ENCODE measurements at places on chromosomes 1 and 21.

- no peak for DNase-seq
These were observed 54.6 kb upstream of the BTG3 start for GRCh38 chr21:17667256-17667655.

GRCh38 chr1:169886422-169886821 is 7.3 kb downstream of the SCYL3 start:
- no peak for DNase-seq

DNA sequence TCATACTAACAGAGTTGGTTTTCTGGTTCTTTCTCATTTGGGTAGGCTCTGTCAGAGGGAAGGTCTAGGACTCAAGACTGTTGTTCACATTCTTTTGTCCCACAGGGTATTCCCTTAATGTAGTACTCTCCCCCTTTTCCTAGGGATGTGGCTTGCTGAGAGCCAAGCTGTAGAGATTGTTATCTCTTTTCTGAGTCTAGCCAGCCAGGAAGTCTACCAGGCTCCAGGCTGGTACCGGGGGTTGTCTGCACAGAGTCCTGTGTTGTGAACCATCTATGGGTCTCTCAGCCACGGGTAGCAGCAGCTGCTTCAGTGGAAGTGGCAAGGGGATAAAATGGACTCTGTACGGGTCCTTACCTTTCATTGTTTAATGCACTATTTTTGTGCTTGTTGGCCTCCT is 226.4 kb downstream of the LBR start:
- DNase-seq, result no peak

DNA sequence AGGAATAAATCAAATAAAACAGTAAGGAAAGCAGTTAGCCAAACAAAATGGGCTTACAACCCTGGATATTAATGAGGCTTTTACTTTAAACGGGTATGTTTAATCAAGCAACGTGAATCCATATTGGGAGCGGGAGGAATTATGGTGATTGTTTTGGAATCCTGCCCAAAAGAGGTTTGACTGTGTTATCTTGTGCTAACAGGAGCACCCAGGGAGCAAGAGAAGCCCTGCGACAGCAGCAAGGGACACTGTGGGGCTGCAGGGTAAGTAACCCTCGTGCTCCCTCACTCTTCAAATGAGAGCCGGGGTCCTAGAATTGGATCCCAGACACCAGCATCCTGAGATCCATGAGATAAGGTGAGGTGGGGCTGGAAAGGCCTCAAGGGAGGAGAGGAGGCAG is 72.6 kb upstream of the PGBD5 start:
- no peak for DNase-seq

DNA sequence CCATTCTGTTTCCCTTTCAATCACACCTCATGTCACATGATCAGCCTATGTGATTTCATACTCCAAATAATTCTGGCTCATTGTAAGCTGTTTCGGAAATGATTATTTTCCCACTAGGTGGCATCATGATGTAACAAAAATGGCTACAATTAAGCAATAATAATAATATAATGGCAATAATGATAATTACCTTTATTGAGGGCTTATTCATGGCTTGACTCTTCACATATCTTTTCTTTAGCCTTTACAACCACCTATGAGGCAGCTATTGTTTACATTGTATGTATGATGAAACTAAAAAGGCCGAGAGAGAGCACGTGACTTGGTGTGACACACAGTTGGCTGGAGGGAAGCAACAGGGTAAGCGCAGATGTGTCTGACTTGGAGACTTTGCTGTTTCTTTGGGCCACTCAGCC is 12.5 kb upstream of the KPRP start:
- DNase-seq, result no peak

DNA sequence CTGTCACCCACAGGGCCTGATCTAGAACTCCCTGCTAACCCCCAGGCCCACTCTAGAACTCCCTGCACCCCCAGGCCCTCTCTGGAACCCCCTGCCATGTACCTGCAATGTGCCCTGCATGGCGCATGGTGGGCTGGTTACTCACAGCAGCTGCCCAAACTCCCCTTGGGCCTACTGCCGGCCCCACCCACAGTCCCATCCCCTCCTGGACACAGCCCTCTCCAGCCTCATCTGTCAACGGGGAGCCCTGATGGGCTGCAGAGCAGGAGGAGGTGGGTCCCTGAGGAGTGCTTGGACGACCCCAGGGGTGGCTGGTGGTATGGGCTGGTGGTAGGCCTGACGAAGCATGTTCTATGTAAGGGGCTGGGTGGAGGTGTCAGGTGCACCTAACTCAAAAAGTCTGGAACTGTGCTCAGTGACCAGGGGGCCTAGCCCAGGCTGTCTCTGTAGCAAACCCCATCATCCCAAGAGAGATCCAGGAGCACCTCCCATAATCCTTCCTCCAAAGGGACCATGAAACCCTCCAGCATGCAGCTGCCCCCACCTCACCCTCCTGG is 19.0 kb upstream of the PRSS38 start:
- DNase-seq, result no peak

- DNase-seq, result no peak
These were observed 153.2 kb downstream of the VPS13D start for GRCh38 chr1:12383001-12383400.

DNA sequence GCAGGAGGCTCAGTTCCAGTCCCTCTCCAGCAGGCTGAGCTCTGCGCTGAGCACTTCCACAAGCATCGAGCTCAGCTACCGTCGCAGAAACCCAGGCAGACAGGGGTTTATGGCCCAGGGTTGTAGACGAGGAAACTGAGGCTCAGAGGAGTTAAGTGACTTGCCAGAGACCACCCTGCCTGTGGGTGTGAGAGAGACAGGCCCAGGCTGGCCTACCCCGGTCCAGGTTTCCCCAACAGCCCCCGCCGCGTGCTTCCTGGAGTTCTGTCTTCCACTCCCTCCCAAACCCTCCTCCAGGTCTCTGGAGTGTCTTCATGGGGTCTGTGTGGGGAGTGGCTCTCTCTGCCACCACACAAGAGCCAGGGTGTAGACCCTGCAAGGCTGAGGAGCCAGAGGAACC is 615.9 kb downstream of the PTPRU start:
- DNase-seq, result no peak

DNA sequence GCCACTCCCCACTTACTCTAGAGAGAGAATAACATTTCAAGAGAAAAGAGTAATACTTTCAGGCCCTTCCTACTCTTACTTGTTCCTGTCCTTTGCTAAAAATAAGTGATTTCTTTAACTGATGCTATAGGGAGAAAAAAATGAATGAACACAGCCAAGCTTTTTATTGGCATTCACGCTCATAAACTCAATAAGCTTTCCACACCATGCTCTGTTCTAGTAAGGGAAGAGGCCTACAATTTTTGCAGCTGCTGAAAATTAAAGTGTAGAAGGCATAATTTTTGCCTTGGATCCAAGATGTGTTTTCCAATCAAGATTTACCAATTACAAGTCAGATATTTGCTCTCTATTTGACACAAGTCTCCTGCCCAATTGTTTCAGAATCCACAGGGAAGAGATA is 188.1 kb upstream of the RGS18 start:
- DNase-seq, result no peak

GRCh38 chr1:154682254-154682653 is 74.3 kb upstream of the ADAR start:
- no peak for DNase-seq

GRCh38 chr1:222043444-222044292 is 301.8 kb upstream of the DUSP10 start:
- no peak for DNase-seq

DNA sequence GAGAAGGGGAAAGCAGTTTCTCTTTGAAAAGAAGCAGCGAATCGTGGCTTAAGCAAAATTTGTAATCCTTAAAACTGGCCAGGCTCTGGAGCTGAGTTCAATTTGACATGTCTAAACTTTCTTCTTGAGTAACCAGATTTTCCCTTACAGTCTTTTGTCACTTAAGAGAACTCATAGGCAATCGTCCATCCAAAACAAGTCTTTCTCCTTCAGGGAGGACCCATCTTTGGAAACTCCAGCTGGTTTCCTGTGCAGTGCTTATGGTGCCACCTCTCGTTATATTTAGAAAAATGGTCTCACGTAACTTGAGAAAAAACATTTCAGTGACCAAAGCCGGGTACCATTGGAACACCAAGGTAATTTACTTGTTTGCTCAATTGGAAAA is 1.8 kb upstream of the PTTG1IP start:
- DNase-seq, result no peak

GRCh38 chr1:161727256-161727924 is 6.0 kb downstream of the FCRLB start:
- DNase-seq, result no peak

GRCh38 chr1:226608699-226609505 is 60.3 kb downstream of the STUM start:
- peak; percentile 56 for DNase-seq

- no peak for DNase-seq
These were observed 1.2 kb downstream of the GAS5 start for GRCh38 chr1:173866413-173867115.

- DNase-seq, result no peak
These were observed 1077.3 kb downstream of the KCNT2 start for GRCh38 chr1:195530961-195531360.

DNA sequence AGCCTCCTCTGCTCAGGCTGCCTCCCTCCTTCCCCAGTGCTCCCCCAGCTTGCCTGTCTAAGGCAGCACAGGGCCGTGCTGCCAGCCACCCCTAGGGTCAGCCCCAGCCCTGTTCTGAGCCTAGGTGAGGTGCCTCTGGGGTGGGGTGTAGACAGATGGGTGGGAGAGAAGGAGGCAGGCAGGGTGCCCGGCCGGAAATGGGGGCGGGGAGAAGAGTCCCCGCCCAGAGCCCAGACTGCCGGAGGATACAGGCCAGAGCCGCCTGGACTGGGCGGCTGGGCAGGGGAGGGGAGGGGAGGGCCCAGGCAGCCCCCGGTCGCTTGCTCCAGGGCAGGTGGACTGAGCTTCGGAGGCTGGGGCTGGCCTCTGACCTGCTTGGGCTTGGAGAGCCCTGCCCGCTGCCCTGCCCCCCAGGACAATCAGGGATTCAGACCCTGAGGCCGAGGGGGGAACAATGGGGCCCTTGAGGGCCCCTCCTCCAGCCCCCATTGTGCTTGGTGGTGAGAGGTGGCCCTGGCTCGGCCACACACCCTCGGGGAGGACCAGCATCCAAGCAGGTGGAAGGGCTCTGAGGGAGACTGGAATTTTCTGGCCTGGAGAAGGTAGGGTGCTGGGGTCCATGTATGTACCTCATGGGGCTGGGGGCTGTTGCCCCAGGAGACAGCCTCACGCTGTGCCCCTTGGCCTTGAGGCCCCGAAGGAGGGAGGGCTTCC is at the start of gene GJC2:
Gene GJC2, plus strand, starts transcription at position 525 of the 714 bp plus-strand sequence. CDS start 7,829 bp downstream, outside the sequence.
- DNase-seq, result no peak

- DNase-seq, result no peak
These were observed 2.0 kb downstream of the SCMH1 start for GRCh38 chr1:41239988-41240610.

GRCh38 chr1:70779571-70779970 is 268.0 kb downstream of the PTGER3 start:
- no peak for DNase-seq

- DNase-seq, result no peak
These were observed 108.0 kb downstream of the PTPRU start for GRCh38 chr1:29344336-29344735.

DNA sequence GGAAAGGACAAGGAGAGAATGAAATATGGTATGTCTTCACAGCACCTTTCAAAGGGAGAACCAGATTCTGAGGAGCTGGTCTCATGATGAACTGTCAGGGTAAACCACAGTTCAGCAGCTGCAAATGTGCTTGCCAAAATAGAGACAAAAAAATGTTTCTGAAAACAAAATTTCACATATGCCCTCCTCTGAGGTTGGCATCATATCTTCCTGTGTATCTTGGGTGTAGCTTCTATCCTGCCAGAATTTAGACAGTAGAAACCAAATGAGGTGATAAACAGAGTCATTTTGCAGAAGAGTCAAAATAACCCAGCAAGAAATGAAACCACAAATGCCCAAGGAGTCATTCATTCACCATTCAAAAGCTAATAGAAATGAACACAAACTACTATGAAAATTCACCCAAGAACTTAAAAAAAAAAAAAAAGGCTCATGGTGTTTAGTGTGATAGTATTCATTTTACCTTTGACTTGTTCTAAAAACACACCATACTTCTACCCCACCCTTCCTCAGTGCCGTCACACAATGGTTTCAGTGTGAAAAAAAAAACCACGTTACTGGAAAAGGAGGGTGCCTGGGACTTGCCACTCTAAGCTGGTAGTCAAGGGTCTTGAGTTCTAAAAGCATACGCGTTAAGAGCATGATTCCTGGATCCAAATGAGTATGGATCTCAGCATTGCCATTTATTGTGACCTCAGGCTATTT is 18.5 kb downstream of the SELL start:
- DNase-seq, result no peak

DNA sequence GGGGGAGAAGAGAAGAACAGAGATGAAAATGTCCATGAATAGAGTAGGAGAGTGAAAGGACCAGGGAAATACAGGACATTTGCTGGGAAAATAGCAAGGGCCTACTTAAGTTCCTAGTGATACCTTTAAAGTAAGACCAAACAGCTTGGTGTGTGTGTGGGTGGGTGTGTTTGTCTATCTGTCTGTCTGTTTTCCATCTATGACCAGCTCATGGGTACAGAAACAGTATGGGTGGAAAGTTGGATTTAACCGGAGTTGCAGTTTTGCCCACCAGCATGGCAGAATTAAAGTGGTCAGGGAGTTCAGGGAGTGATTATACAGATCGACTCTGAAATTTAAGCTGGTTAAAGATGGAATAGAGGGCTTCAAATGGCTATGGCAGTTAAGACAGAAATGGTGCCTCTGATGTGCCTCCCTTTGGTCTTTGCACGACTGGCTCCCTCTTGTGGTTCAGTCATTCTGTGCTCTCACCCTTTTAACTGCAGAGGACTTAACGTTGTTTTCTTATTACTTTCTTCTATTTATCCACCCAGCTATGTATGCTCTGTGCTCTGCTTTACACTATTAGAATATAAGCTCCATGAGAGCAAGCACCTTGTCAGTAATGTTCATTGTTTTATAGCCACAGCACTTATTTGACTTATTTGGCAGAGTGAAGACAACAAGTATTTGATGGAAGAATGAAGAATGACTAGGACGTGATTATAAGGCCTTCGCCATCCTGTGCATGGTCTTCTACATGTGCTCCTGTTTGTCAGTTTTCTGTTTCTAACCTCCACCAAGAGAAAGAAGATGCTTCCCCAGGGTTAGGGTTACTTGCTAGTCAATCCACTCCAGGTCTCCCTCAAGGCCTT is 72.7 kb upstream of the AK4 start:
- peak; percentile 44 for DNase-seq

GRCh38 chr1:87969040-87969439 is 640.4 kb downstream of the LMO4 start:
- no peak for DNase-seq

GRCh38 chr1:247115141-247115510 is 11.0 kb upstream of the ZNF669 start:
- no peak for DNase-seq

DNA sequence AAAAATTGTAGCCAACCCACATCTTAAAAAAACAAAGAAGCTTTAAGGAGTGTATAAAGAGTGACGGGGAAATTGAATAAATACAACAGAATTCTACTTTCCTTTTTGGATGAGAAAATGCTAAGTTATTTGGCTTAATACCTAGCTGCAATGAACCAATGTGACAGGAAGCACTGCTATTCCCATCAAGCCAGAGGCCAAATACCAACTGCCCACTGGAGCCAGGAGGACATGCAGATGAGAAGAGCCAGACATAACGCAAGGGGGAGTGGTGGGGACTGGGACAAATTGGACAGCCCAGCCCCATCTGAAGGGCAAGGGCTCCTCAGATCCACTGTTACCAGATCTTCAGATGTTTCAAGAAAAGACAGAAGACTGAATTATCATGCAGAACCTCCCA is 25.7 kb downstream of the DNAJC11 start:
- no peak for DNase-seq
